ENCODE measurements at places on chromosomes 11 and 22.

- DNase-seq, result no peak
Observed at GRCh38 chr11:19196432-19196831, 5.4 kb downstream of the CSRP3 start.

DNA sequence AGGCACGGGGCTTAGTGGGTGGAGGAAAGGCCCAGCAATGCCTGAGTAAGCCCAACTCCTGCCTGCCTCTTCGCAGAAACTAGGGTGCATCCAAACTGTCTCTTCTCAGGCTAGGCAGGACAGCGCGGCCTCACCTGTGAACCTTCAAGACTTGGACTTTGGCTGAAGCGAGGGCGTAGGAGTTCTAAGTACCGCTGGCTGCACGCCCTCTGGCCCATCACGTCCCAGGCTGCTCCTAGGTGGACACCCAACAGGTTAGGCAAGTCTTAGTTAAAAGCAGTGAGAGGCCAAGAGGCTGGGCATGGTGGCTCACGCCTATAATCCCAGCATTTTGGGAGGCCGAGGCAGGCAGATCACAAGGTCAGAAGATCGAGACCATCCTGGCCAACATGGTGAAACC, 1.8 kb upstream of the DDB2 start:
- DNase-seq, result no peak

GRCh38 chr11:14070896-14071295, 108.4 kb downstream of the SPON1 start:
- DNase-seq, result no peak

DNA sequence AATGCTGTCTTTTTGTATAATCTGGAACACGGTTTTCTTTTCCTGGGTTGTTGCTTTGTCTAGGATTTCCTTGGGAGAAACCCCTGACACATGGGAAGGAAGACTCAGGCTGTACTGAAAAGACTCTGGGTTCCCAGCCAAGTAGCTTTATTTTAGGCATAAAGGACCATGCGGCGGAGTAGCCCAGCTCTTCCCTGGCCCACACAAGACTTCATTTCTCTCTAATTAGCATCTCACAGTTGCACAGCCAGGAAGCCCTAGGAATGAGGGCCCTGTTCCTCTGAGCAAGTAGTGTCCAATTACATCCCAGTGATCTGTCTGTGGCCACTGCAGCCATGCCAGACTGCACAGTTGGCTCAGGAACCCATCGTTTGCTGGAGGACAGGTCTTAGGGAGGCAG, 319.5 kb downstream of the TENM4 start:
- no peak for DNase-seq

GRCh38 chr11:63698976-63699733, 17.9 kb downstream of the RTN3 start:
- no peak for DNase-seq

DNA sequence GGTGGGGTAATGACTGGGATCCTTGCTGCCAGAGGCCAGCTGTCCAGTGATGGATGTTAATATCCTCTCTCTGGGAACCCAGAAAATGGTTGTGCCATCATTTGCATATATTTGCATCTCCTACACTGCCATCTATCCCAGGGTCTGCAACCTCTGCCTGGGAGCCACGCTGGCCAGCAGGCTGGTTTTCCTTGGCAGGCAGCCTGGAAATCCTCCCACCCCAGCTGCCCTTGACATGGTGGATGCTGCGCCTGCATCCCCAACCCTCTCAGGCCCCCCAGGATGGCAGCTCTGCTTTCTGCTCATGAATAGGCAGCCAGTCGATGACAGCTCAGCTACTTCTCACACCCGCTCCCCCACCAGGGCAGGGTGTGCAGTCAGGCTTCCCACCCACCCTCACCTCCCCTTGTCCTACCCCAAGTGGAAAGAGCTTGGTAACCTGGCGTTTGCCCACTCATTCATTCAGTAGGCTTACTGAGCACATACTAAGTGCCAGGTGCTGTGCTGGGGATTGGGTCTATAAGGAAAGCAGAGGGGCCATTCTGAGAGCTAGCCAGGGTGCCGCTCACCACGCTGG, 202.5 kb downstream of the TRIM29 start:
- DNase-seq, result no peak

DNA sequence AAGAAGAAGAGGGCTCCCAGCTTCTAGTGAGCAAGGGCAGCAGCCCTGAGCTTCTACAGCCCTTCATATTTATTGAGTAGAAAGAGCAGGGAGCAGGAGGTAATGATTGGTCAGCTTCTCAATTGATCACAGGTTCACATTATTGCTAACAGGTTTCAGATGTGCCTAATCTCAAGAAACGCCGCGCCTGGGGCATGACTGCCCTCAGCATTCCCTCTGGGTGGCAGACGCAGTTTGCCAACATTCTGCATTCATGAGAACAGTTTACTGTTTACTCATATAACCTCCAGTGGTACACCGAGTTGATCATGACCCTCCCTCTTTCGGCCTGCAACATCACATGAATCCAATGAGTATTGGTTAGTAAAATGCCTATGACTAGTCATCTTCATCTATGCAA, 4.7 kb upstream of the ZNF74 start:
- DNase-seq, result no peak

DNA sequence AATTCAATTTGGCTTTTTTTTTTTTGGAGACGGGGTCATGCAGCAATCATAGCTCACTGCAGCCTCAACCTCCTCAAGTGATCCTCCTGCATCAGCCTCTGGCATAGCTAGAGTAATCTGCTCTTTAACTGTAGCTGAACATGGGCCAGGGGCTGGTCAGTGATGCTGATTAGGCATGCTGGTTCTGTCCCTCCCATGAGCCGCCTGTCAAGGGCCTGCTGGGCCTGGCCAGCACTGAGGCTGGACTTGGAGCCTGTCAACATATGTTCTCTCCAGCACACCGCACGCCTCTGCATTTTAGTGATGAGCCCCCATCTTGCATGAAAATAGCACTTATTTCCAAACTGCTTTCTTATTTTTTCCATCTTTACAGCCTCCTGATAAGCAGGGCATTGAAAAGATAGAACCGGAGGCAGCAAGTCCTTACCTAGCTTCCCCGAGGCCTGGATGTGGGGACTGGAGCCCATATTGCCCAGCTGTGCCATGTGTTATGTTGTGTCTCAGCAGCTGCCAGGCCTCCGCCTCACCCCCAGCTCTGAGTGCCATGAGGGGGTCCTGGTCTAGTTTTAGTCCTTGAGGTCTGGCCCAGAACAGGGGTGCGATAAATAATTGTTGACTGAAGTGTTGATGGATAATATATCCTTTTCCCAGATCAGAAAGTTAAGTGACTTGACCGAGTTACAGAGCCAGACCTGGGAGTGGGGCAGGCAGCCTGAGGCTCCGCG, 80.0 kb downstream of the CTTN start:
- DNase-seq, result no peak

DNA sequence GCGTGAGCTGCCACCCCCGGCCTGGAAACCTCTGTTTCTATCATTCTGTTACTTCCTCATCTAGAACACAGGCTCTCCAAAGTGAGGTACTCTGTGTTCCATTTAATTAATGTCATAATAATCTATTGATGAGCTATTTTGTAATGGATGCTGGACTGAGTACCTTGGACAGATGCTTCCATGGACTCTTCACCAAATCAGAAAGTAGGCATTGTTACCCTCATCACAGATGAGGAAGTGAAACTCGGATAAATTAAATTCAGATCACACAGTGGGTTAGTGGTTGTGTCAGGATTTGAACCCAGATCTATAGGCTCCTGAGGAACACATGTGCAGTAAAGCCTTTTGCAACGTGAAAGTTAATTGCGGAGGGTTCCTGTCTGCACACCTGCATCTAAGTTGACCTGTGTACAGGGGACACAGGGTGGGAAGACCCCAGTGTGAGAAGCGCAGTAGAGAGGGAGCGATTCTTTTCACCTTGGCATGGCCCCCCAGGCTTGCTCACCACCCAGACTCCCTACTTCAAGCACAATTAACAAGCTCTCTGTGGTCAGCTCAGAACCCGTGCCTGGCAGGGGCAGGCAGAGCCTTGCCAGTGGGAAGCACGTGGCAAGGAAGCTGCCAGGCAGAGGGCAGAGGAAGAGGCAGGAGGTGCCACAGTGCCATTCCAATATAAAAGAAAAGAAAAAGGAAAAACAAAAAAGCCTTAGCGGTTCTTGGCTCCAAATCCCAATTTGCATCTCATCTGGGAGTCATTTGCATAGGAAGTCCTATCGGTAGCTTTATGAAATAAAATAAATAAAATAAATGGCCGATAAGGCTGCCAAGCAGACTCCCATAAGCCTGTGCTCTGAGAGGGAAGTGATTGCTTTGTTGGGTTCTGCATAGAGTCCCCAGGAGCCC, 239.3 kb downstream of the GRIK4 start:
- DNase-seq, result no peak

DNA sequence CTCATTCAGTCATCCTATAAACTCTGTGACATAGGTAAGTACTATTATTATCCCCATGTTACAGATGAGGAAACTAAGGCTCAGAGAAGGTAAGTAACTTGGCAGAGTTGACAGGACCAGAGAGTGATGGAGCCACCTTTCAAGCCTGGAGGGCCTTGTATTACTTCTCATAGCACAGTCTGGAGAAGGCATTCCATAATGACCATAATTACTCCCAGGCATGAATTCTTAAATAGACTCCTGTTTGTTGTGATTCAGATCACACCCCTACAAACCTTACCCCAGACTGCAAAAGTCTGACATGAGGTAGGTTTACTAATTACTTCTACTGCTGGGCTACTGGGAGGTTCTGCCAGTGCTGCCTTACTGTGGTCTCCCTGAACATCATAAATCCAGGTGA, 77.0 kb downstream of the CD44 start:
- DNase-seq, result no peak

DNA sequence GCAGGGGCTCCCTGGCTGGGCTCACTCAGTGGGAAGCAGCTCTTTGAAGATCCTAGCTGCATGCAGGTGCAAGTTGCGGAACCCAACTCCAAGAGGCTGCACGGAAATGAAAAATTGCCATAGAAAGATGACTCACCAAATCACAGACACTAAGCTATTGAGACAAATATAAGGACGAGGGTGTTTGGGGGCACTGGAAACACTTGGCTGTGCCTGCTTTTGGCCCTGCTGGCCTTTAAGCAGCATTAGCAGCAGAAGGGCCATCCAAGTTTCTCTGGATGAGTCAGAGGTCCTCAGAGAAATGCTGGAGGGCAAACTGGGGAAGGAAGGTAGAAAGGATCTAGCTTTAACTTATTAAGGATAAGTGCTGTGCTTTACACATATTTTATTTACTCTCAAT, 282.3 kb downstream of the KIRREL3 start:
- peak; percentile 8 for DNase-seq

GRCh38 chr11:103601225-103601846, 435.1 kb upstream of the DDI1 start:
- DNase-seq, result peak; percentile 57

- peak; percentile 88 for DNase-seq
Observed at GRCh38 chr22:20526628-20527355, 19.4 kb downstream of the MED15 start.

DNA sequence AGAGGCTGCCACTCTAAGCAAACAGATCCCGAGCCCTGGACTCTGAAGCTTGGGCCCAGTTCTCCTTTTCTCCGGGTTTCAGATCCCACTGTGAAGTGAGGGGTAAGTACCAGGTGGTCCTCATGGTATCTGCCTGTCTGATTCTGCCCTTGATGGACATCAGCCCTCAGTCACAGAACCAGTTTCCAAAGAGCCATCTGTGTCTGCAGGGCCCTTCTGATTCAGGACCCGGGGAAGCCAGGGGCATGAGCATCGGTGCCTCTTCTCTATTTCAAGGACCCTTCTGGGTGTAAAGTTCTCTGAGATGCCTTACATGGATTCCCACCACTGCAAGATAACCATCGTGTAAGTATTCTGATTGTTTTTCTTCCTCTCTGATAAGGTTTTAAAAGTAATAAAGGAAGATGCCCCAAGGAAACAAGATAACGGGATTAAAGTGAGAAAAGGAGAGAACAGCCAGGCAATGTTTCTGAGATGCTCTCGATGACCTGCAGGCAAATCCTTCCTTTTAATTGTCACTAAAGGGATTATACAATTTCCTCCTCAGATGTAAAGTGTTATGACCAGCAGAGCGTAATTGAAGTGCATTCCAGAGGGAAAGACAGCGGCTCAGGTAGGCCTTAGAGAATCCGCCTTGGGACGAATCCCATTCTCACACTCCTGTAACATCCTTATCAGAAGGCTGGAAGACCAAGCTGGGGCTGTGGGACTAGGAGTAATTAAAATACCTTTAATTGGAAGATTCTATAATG, 924.3 kb downstream of the TBC1D22A start:
- no peak for DNase-seq

DNA sequence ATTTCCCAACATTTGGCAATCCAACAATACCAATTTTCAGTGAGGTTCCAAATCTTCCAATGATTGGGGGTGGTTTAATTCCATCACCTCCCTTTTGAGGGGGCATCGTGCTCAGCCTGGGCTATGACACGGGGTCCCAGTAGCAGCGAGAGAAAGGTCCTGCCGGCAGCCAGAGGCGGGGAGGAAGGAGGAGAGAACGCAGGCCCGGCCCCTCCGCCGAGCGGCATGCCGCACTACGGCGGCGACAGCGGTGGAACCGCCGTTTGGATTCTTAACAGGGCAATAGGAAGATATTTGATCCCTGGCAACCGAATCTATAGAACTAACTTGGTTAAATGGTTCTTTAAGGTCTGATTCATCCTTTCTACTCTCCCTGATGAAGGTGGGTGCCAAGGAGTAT, 18.3 kb upstream of the NDUFA6 start:
- no peak for DNase-seq

DNA sequence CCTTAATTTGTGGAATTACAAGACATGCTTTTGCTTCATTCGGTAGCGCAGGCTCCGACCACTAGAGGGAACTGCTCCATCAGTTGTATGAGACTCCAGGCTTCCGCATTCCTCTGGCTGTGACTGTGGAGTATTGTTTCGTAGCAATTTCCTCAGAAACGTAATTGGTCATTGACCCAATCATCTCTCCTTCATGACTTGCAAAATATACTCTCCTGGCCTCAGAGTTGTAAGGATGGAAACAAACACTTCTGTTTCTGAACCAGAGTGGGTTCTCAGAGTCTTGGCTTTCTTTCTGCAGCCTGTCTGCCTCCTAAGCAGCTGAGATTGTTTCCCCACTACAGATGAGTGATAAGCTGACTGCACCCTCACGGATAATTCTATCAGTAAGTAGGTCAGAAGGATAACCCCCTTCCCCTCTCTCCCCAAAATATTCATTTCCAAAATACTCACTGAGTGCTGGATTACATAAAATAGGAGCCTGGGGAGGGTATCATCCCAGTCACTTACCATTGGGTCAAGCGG, 146.8 kb upstream of the ZC3H12C start:
- peak; percentile 81 for DNase-seq

- no peak for DNase-seq
Observed at GRCh38 chr11:101944923-101945322, 28.6 kb upstream of the ANGPTL5 start.

DNA sequence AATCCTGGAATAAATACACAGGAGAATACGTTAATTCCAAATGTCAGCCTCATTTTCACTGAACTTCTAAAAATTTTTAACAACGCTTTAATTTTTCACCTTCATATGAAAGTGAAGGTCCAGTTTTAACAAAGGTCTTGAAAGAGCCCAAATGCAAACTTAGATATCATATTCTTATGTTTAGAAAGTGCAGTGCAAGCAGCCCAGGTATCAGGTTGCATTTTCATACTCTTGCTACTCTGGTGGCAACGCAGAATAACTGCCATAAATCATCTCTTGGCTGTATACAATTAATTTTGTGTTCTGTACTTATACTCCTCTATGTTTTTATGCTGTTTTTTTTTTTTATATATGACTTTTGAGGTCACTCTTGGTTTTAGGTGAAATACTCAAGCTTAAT, 496.7 kb upstream of the ARHGAP42 start:
- no peak for DNase-seq
